Suppressor macrophage treated with lipopolysaccharide for 4 hours (primary cell): ENCODE measurements at places on chromosomes 16 and 17.
A peak's percentile ranks its signal among the peaks of the same experiment; 100 is the strongest.

- peak; percentile 91 for DNase-seq
Observed at GRCh38 chr17:73340093-73340596, 28.3 kb upstream of the CDC42EP4 start.

DNA sequence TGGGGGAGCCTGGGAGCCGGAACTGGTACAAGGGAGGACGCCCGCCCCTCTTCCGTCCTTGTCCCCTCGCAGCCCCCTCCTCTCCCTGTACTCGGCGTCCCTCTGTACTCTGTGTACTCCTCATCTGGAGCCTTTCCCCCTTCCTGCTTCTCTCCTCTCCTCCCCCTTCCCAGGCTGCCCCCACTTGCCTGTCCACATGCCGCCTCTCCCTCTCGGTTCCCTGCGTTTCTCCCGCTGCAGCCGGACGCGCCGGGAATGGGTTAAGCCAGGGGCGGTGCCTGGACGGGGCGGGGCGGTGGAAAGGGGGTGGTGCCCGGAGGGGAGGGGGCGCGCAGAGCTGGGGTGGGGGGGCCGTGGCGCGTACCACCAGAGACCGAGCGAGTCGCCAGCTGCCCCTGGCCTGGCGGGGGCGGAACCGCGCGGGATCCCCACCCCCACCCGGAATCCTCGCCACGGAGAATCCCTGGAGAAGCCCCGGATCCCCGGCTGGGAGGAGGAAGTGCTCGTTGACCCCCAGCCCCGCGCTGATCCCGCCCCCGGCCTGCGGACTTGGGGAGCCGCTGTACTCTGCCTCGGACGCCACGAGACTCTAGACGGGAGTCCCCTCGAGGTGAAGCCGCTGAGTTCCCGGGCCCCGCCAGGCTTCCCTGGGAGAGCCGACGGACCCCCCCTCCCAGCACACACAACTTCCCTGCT is 22.6 kb downstream of the GJD3 start:
- DNase-seq: no peak

DNA sequence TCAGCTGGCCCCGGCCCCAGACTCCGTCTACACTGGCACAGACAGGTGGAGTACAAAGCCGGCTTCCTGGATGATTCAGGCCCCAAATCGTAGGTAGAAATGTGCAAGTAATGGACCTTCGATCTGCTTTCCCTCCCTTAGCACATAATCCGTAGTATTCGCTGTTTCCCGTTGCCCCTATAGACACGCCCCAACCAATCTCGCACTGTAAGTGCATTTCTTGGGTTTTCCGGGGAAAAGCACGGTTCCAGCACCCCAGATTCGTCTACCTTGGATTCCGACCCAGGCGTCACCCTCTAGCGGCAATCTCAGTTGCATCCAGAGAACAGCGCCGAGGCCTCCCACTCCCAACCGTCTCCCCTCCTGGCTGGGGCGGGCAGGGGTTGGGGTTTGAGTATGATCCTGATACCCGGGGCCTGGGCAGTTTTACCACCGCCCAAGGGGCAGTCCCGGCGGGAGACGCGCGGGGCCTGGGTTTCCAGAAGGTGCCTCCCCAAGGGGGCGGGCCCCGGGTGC is 12.1 kb upstream of the FOXF1 start:
- no peak for DNase-seq

GRCh38 chr17:80941171-80941570 is 50.5 kb upstream of the CHMP6 start:
- DNase-seq: no peak

- no peak for DNase-seq
Observed at GRCh38 chr17:77216486-77216885, 75.7 kb downstream of the SEC14L1 start.

DNA sequence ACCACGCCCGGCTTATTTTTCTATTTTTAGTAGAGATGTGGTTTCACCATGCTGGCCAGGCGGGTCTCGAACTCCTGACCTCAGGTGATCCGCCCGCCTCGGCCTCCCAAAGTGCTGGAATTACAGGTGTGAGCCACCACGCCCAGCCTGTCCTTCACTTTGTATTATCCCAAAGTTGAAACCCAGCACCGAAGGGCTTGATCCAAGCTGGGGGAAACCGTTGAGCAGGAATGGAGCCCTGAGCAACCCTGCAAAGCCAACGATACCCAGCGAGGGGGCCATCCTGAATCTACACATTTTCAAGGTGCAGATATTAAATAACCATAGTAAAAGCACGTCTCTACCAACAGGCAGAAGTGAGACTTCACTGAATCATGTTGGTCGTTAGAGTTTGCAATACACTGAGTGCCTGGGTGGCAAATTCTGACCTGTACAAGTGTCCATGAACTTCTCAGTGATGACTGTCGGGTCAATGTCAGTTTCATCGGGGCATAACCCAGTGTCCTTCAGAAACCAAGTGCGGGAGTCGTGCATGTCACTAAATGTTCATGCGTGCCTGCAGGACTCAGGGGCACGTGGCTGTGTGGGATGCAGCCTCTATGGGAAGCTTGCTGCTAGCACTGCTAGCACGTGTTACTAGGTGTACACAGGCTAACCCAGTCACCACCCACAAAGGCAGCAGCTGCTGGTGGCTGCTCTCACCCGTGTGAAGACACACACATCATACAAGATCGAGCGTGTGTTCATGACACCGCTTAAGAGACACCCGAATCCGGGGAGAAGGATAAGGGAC is 10.5 kb upstream of the RBFOX3 start:
- DNase-seq: no peak

GRCh38 chr16:31201582-31202413 is 762 bp downstream of the PYCARD start:
- DNase-seq: peak; percentile 53

DNA sequence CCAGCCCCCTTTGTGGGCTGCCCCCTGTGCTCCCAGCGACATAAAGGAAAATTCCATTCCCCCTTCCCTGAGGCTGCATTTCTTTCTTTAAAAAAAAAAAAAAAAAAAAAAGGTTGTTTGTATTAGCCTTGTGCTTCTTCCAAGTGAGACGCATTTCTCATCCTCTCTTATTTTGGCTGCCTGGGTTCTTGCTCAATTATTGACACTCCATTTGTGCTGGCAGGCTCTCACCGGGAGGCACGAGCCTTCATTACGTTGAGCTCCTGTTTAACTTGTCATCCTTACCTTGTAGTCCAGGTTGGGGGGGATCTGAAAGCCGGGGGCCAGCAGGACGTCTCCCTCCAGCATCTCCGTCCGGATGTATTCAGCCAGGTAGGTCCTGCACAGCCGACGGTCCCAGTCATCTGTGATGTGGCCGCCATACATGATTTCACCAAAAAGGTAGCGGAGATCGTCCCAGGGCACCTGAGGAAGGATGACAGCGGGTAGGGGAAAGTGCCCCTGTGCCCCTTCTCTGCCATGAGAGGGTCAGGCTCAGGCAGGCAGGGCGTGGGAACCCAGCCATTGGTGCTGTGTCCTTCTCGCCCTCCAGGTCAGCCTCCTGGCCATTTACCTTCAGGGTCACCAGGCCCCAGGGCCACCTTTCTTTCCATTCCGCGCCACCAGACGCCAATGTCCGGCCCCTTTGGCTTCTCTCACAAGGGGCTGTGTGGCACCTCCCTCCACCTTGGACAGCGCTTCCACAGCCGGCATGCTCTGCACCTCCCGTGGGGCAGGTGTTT is 50.6 kb downstream of the PGS1 start:
- no peak for DNase-seq

DNA sequence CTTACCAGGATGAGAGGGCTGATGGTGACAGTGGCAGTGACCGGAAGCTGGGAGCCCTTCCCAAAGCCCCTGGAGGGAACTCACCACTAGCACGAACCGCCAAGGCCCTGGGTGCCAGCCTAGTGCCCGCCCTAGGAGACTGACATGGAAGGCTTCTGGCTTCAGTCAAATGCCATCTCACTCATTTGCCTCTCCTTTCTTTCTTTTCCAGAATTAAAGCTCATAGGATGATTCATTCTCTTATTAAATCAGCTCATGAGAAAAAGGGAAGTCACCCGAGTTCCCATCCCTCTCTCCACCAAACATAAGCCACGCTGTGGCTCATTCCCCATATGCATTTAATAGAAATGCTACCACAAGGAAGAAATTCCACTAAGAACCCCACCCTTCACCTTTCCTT is 12.1 kb downstream of the CUEDC1 start:
- peak; percentile 83 for DNase-seq

GRCh38 chr16:70490261-70490660 is 33.1 kb downstream of the COG4 start:
- DNase-seq: peak; percentile 44

GRCh38 chr16:31050280-31051030 is 17.1 kb downstream of the STX4 start:
- DNase-seq: no peak

- peak; percentile 83 for DNase-seq
Observed at GRCh38 chr17:34269969-34270368, at the start of gene CCL7. CCL7 (plus strand) TSS chr17:34270221; CDS start chr17:34270291, 70 bp downstream.

GRCh38 chr16:72197545-72197944 is 25.6 kb upstream of the PMFBP1 start:
- DNase-seq: no peak

DNA sequence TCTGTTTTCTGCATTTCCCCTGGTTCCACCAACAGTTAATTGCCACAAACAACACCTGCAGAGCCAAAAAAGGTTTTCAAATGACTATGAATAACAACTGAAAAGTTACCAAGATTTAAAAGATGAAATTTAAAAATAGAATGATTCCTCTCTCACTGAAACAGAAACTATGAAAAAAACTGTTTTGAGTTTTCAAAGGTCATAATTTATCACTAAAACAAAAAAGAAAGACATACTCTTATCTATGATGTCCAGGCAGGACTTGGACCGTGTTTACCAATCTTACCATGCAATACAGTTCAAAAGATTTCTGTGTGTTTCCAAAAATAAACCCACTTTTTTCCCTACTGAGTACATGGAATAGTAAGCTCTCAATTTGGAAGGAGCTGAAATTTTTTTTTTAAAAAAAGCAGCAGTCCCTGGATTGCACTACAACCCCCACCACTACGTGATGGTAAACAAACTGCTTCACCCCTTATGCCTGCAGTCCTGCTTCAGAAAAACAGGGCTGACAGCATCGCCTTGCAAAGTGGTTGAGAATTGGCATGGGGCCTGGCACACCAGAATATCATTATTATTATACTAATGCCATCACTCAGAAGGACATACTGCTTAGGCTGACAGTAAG is 8.5 kb downstream of the TXNDC11 start:
- no peak for DNase-seq

DNA sequence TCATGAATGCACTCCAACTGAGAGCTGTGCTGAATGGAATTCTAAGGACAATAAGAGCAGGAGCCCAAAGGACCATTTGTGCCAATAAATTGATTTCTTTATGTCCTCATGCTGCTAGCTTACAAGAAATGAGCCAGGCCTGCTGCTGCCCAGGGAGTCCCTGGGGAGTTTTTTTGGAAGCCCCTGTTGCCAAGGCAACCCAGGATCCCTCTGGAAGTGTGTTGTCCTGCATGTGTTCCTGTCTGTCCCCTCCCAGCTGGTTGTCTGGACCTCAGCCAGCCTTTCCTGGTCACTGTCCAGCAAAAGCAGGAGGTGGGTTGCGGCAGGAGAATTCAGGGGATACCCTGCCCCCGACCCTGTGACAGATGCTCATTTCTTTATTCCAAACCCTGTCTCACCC is 51.0 kb upstream of the GPRC5B start:
- DNase-seq: no peak

- DNase-seq: no peak
Observed at GRCh38 chr16:76294396-76295214, 17.4 kb downstream of the CNTNAP4 start.

DNA sequence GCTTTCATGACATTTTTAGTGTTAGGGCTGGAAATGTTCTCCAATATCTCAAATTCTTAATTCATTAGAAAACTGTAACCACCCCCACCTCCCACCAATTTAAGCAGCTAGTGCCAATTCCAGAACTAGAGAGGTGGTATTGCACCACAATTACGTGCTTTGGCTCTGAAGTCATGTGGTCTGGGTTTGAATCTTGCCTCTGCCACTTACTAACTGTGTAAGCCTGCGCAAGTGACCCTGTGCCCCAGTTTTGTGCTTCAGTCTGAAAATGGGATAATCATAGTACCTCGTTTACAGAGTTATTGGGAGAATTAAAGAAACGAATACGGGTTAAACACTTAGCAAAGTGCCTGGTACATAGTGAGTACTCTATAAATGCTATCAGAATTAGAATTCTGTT is 14.2 kb upstream of the MPHOSPH6 start:
- DNase-seq: peak; percentile 25

DNA sequence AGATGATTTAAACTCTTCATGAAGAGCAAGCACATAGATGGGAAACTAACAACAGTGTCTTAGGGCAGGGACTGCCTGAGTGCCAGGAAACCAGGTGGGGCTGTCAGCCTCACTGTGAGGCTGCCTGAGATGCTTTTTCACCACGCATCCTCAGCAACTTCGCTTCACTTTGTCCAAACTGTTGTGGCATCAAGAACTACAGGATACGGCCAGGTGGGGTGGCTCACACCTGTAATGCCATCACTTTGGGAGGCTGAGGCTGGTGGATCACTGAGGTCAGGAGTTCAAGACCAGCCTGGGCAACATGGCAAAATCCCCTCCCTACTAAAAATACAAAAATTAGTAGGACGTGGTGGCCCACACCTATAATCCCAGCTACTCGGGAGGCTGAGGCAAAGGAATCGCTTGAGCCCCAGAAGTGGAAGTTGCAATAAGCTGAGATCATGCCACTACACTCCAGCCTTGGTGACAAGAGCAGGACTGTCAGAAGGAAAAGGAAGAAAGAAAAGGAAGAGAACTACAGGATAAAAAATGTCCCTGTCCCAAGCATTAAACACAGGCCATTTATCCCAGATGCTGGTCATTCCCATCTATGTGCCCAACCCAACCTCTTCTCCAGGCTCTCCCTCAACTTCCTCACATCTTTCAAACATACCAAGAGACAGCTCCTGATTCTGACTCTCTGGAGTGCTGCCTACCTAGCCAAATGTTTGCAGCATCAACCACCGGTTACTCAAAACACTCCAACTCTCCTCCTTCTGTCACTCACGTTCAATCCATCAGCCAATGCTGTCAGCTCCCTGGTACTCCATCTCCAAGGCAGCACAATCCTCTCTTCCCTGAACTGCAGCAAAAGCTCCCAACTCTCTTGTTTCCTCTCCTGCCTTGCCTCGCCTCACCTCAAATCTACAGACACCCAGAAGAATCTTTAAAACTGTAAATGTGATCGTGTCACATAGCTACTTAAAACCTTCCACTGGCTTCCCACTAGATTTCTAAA is 1.6 kb downstream of the EIF4A3 start:
- peak; percentile 7 for DNase-seq

DNA sequence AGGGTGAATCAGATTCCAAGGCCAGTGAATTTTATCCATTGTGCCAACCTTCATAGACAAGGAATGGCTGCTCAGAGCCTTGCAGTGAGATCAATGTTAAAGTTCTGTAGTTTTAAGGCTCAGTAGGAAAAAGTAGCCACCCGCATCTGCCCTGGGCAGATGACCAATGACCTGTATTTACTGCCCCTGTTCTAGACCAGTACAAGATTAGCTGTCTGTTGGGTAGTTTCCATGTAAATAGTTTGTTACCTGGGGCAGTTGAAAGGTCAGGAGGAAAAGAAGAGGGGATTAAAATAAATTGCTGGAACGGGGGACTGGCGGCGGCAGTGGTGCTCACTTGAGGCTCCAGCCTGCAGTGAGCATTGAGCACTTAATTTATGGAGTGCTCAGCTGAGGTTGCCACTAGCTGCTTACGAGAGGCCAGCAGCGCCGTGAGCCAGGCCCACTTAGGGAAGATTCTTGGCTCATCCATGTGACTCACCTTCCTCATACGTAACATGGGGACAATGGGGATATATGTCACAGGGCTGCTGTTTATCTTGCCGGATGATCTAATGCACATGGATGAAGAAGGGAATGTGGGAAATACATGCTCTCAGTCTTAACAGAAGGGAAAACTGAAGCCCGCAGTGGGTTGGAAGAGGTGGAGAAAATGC is 10.7 kb upstream of the NOS2 start:
- DNase-seq: peak; percentile 49

- peak; percentile 78 for DNase-seq
Observed at GRCh38 chr16:66604376-66605176, at the start of gene CMTM3. CMTM3 (plus strand) TSS chr16:66604704; CDS start chr16:66604806, 102 bp downstream.
